ENCODE measurements at places on chromosomes 3 and 15.

DNA sequence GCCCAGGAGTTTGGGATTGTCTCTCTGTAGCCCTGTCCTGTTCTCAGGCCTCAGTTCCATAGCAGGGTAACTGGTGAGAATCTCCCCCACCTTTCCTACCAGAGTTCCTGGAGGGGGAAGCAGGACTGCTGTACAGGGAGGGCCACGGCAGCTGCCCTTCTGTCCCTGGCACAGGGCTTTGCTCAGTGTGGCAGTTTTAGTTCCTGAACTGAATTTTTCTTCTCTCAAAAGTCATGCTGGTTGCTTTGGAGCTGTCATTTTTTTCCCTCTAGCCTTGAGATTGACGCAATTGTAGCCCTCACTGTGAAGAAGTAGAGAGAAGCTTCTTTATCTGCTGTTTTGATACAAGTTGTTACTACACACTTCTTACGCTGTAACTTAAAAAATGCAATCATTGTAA is 55.5 kb downstream of the TPRG1 start:
- DNase-seq: no peak

DNA sequence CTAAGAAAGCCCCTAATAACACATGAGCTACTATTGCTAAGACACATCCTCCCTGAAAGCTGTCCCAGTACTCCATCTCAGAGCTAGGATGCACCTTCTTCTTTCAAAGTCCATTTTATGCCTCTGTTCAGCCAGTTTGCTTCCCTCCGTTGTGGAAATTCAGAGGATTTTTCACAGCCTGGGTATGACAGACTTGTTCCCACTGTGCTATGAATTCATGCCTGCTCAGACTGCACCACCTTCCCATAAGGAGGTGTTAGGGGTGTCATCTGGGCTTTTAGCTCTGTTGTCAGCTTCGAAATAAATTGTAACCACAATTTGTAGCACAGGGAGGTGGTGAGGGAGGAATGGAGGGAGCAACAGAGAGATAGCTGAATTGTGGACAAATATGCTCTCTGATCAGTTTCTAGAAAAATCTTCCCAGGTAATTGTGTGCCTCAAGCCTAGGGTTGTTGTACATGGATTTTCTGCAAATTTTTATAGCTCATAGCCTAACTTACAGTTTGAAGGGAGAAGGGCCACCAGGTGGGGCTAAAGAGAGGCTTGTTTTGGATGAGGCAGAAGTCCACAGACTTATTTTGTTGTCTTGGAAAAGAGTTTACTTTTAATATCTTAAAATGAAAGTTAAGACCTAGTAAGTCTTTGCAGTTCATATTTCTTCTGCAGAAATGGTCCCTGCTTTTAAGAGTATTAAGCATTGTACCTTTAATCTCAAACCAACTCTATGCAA is 462.0 kb downstream of the PDCD6IP start:
- DNase-seq: peak; percentile 60

DNA sequence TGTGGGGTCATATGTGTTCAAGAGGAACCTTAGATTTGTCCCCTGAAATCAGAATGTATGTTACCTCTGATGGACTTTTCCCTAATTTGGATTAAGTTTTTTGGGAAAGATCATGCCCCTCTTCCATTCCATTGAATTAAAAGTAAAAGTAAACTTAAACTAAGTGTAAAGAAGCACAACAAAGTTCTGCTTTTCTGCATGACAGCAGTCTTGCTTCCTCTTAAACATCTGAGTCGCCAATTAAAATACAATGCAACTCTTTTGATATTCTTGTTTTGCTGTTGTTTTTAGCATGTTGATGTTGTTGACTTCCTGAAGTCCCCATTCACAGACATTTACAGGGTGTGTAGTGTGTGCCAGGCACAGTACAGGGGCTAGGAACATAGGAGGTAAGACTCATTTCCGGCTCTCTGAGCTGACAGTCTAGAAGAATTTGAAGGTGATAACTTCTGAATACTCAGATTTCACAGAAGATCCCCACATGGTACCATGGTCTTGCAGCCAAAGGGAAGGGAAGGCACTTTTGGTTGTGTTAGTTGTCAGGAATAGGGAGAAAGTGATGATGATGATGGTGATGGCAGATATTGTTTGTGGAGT is 45.0 kb downstream of the USP13 start:
- no peak for DNase-seq

DNA sequence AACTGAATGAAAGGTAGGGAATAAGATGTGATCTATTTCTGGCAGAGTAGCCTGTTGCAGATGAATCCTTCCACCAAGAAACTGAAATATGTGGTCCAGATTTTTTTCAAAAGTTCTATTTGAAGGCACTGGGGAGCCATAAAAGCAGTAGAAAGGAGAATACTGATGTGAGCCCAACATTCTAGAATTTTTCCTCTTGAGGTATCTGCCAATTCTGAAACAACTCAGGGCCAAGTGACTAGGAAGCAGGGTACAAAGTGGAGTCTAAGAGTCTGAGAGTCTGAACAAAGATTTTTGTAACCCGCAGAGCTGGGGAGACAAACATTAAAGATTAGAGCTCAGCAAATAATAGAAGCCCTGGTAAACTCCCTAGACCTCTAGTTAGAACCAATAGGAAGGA is 58.3 kb upstream of the SLCO3A1 start:
- no peak for DNase-seq

DNA sequence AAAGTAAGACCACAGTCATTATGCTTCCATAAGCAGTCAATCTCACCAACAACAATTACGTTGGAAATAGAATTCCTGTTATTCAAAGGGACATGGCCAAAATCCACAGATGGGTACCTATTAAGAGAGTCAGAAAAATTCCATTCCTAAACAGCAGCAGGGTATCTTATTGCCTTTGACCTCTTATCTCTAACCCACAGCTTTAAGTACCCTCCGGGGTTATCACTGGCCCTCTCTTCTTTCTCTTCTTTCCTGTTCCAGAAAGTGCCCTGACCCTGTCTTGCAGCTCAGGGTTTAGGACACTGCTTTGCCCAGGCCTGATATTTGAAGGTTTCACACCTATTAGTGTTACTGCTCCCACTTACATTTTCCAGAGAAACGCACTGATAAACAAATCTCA is 428.7 kb downstream of the TBC1D5 start:
- no peak for DNase-seq

DNA sequence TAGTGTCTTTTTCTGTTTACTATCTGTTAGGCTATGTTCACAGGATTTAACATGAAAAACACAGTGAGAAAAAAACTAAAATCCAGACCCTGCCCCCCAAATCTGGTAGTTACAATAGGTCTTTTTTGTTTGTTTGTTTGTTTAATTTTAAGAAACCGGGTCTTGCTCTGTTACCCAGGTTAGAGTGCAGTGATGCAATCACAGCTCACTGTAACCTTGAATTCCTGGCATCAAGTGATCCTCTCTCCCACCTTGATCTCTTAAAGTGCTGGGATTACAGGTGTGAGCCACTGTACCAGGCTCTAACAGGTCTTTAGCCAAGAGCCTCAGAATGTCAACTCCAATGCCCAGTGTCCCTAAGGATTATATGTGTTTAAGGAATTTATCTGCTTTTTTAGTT is 88.0 kb upstream of the GOLIM4 start:
- no peak for DNase-seq

- no peak for DNase-seq
These were observed 8.2 kb upstream of the ITGA11 start for GRCh38 chr15:68440136-68440535.

GRCh38 chr15:92829875-92830274 is 70.2 kb upstream of the CHD2 start:
- DNase-seq: no peak

GRCh38 chr3:132432639-132433038 is 15.3 kb downstream of the DNAJC13 start:
- DNase-seq: peak; percentile 12

DNA sequence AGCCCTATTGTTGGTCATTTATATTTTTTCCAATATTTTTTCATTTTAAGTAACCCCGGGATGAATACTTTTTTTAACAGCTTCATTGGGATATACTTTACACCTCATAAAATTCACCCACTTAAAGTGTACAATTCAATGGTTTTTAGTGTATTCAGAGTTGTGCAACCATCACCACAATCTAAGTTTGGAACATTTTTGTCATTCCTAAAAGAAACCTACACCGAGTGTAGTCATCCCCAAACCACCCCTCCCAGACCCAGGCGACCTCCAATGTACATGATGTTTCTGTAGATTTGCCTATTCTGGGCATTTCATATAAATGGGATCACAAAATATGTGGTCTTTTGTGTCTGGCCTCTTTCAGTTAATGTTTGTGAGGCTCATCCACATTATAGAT is 118.3 kb upstream of the FRMD4B start:
- no peak for DNase-seq

DNA sequence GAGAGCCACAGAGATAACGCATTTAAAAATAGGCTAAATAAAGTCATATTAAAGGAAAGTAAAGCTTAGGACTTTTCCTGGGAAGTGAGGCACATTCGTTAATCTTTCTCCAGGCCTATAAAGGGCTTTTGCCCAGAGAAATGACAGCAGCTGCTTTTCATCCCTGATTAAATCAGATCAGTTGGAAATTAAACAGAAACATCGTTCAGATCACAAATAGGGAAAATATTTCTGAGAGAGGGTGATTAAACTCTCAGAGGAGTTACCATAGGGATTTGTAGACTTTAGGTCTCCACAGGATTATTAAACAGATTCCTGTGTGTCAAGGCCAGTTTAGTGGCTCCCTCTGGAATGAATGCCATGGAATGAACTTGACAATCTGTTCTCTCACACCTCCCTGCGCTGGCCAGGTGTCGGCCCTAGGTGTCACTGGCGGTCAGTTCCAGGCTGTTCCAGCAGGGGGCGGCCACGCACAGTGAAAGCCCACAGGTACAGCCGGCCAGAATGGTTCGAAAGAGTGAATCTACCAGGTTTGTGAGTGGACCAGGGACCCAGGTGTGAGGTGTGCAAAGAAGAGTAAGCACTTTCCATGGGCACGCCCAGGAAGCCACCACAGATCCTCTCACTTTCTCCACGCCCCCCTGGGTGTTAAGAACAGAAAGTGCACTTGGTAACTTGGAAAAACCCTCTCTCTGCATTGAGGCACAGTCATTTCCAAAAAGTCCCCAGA is 253.0 kb upstream of the RASGRP1 start:
- DNase-seq: peak; percentile 79

Data from K562 (cell line).